Stimulated activated CD8-positive, alpha-beta memory T cell treated with anti-CD3 and anti-CD28 coated beads, Interleukin-15, amount 100 ng/mL, for 4 hours (primary cell): ENCODE measurements at places on chromosomes 4 and X.
A peak's percentile ranks its signal among the peaks of the same experiment; 100 is the strongest.

- no peak for DNase-seq
Measured at GRCh38 chr4:178240891-178241290, 798.7 kb upstream of the AGA start.

- DNase-seq, result no peak
Measured at GRCh38 chr4:33090910-33091309, 2370.7 kb downstream of the PCDH7 start.

GRCh38 chr4:155353923-155354540, 22.7 kb downstream of the MAP9 start:
- DNase-seq, result no peak

DNA sequence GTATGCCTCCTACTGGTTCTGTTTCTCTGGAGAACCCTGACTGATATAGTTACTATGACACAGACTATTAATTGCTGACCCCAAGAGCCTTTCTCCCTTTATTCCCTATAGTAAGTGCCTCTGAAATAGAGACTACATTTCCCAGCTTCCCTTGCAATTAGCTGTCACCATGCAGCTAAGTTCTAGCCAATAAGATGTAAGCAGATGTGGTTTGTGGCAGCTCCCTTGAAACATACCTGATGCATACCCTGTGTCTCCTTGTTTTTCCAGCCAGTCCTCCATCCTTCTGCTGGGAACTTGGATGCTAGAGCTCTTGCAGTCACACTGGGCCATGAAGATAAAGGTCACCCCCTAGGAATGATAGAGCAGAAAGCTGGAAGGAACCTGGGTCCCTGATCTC, 9.7 kb upstream of the TMEM165 start:
- DNase-seq, result no peak

DNA sequence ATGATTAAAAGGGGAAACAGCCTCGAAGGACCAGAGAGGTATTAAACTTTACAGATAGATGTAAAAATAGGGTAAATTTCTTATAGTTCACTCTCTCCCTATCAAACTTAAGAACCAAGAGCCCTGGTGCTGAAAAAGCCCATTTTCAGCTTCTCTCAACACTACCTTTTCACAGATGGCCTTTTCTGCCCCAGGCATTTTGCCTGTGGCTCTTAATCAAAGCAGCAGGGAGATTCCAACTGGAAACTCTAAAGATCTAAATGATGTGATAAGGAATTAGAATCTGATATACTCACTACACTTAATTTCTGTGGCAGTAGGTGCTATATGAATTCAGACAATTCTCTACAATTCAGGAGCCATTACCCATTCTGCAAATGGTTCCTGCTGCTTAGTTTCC, 60.0 kb downstream of the AMMECR1 start:
- DNase-seq, result no peak

GRCh38 chr4:186587416-186588018, 32.1 kb upstream of the MTNR1A start:
- DNase-seq, result peak; percentile 24

GRCh38 chrX:54641530-54641929, 111.5 kb downstream of the GNL3L start:
- DNase-seq, result no peak
